Mesenchymal stem cell (in vitro differentiated cells and primary cell): ENCODE measurements at places on chromosomes 2 and 18.

- DNase-seq, result no peak
Observed at GRCh38 chr2:232587512-232587911, 37.0 kb downstream of the EIF4E2 start.

DNA sequence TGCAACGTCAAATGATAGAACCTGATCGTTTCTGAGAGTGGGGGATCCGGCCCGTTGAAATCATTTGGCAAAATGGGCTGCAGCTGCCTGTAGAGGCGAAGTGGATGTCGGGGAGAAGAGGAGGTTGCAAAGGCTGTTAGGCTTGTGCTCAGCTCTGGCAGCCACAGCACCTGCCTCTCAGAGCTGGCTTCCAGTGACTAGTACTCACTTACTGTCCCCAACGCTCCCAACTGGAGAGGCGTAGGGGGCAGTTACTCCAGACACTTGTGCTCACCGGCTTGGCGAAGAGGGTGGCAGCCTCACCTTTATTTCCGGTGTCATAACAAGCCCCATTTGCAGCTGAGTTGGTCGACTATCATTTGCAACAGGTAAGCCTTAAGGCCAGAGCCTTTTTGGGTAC, 37.9 kb downstream of the NCK2 start:
- no peak for DNase-seq

DNA sequence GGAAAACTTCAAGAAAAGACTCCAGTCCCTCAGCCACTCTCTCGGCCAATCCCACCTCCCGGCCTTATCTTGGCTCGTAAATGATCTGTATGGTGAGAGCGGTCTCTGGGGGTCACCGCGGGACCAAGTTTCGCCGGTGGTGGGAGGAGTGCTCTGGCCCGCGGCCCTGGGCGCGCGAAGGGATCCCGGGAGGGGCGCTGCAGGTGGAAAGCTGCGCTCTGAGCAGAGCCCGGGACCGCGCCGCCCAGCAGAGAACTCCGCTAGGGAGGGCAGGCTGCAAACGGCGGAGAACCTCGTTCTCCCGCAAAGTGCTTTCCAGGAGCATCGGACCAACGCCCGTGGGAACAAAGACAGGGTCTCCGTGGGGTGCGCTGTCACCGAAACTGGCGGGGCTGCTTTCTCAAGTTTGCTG, 622 bp downstream of the LRP2 start:
- peak; percentile 10 for DNase-seq

- DNase-seq, result peak; percentile 83
Observed at GRCh38 chr2:188517549-188518215, 226.0 kb downstream of the GULP1 start.

DNA sequence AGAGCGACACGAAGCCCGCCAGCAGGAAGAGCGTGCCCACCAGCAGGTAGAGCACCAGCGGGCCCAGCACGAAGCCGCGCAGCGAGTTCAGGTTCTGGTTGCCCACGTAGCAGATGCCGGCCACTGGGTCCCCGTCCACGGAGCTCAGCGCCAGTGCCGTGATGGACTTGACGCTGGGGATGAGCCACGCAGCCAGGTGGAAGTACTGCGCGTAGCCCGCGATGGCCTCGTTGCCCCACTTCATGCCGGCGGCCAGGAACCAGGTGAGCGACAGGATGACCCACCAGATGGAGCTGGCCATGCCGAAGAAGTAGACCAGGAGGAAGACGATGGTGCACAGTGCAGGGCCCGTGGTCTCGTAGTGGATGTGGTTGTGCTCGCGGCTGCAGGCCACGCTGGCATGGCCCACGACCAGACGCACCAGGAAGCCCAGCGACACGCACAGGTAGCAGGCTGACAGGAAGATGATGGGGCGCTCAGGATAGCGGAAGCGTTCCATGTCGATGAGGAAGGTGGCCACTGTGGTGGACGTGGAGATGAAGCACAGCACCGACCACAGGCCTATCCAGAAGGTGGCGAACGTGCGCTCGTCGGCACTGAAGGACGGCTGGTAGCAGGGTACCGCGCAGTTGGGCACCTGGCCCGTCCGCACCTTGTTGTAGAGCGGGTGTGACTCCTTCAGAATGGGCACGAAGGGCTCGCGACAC, 2.1 kb downstream of the FZD5 start:
- DNase-seq, result peak; percentile 29

DNA sequence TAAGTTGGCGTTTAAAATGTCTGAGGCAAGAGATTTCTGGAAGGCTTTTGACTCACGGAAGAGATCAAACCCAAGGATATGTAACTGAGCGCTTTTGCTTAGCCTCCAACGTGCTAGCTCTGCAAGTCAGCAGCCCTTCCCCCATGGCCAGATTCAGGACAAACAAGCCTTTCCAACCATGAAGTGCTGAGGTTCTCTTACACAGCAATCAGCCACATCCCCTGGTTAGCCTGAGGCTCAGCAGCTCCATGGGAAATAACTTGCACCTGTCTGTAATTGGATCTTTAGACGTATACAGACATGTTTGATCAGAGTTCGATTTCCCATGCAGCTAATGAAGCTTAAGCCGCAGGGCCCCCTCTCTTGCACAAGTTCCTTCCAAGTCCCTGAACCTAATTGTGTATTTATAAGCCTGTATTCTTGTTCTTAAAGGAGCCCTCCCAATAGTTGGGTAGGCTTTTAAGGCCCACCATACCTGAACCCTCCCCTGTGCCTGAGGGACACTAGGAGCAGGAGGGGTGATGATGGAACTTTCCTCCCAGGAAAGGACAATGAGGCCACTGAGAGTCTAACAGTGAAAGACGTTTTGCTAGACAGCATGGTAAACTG, 2.1 kb upstream of the TMEM131 start:
- DNase-seq, result no peak

DNA sequence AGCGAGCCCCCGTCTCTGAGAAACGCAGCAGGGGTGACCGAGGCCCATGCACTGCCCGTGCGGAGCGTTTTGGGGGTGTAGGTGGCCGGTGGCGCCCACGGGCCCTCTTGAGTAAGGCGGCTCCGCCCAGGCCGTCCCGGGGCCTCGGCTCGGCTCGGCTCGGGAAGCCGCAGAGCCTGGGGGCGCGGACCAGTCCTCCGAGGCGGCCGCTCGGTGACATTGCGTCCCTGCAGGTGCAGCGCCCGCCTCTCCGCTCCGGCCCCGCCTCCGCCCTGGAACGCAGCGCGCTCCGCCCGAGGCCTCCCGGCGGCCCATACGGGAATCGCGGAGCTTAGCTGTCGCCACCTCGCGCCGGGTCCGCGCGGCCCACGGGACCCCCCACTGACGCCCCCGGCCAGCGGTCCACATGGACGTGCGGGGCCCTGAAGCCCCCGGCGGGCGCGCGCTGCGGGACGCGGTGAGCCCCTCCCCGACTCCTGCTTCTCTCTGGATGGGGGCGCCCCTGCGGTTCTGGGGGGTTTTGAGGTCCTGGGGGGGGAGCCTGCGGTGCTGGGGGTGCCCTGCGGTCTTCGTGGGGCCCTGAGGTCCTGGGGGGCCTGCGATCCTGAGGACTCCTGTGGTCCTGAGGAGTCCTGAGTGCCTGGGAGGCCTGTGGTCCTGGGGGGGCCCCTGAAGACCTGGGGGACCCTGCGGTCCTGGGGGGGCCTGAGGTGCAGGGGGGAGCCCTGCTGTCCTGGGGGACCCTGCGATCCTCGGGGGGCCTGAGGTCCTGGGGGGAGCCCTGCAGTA, at the start of gene HSBP1L1:
TSS of gene HSBP1L1 (plus strand) at position 314 of the 789 bp plus-strand sequence. CDS start at position 407, 93 bp downstream.
- peak; percentile 52 for DNase-seq

DNA sequence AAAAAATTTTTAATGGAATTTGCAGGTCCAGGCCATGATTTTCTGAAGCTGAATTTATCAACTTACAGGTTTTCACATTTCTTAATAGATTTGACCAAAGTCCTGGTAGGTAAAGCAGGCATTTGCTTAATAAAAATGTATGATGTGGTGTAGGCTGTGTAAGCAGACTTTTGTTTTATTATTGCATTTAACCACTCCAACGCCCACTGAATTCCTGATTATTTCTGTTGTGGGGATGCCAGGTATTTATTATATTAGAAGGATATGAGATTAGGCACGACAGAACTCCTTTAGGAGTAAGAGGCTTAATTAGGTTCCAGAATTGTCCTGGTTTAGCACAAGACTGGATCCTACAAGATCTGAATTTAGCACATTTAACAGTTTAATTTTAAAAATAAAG, 111.1 kb downstream of the ADCYAP1 start:
- DNase-seq, result no peak

- DNase-seq, result peak; percentile 36
Observed at GRCh38 chr18:6755107-6755506, 25.6 kb downstream of the ARHGAP28 start.

DNA sequence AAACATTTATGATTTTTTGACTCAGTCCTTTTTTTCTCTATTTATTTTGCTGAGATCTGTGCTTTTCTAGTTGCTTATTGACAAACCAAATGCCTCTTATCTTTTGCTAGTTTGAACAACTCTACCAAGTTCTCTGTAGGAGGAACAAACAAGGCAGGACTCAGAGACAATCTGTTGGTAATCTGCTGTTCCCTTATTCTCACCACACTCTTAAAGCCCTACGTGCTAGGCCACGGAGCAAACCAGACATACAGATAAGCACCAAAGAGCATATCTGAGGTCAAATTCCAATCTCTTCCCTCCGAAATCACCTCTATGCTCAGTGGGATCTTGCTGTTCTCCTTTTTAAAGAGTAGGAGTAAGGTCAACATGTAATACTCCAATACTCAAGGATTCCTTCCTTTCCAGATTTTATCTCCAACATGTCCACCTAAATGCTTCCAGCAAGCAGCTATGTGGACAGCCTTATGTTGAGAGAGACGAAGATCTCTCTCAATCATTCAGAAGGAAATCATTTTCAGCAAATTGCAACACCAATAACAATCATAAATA, 18.4 kb downstream of the FN1 start:
- no peak for DNase-seq

- DNase-seq, result no peak
Observed at GRCh38 chr18:78913395-78913794, 66.2 kb upstream of the SALL3 start.

- no peak for DNase-seq
Observed at GRCh38 chr2:143261986-143262385, 132.8 kb downstream of the ARHGAP15 start.

- DNase-seq, result peak; percentile 12
Observed at GRCh38 chr2:121532894-121533293, 2.2 kb downstream of the RNU4ATAC start.

GRCh38 chr2:1837022-1837421, 92.7 kb upstream of the PXDN start:
- no peak for DNase-seq

- DNase-seq, result no peak
Observed at GRCh38 chr2:5148392-5149085, 543.6 kb upstream of the SOX11 start.

GRCh38 chr2:40123746-40124145, 328.1 kb downstream of the SLC8A1 start:
- DNase-seq, result no peak

GRCh38 chr2:197969391-197969893, 165.0 kb downstream of the PLCL1 start:
- DNase-seq, result no peak

- no peak for DNase-seq
Observed at GRCh38 chr2:43370146-43370545, 143.7 kb upstream of the ZFP36L2 start.

GRCh38 chr2:172888714-172889669, 153.3 kb downstream of the RAPGEF4 start:
- no peak for DNase-seq

GRCh38 chr2:135099802-135100483, 47.9 kb downstream of the RAB3GAP1 start:
- no peak for DNase-seq

DNA sequence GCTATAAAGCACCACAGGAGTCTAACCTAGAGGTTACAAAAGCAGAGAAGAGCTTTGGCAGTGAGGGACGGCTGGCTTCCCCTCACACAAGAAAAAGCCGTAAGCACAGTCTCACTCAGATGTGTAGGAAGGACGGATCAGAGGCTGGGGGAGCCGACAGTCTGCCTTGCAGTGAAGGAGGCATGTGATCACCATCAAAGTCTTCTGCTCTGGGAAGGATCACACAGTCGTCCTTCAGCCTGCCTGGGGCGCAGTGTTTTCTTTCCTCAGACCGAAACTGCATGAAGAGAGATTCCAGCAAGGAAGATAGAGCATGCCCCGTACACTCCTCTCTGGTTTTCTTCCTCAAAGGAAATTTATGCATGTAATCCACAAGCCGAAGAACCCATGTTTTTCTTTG, 24.1 kb downstream of the GATA6 start:
- DNase-seq, result peak; percentile 63

DNA sequence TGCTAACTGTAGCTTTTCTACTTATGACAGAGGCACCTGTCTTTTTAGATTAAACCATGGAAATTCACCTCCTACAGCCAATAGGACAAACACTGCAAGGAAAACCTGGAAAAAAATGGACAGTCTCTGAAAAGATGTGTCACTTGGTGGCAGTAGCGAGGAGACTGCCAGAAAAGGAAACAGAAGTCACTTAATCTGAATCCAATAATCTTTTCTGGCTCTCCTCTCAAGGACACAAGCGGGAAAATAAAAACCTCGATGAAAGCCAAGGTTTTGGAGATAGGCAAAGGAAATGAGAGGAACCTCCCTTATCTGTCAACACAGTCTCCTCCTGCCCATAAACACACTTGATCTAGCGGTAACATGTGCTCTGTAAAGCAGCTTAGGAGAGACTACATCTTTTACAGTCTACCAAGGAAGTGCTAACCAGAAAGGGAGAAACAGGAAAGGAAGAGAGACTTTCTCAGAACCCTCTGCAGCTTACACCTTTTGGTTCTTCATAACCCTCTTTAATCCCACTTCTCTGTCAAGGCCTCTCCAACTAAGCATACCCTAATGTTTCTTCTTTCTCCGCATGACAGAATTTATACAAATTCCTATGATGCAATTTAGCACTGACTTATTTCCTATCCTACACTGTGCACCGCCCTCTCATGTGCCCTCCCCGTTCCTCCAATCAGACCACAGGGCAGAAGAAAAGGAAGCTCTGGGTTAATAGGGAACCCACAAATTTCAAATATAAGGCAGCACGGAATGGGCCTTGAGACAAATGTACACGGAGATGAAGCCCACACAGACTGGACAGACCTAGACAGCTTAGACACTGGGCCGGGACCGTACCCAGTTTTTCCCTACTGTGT, 52.8 kb downstream of the CLASP1 start:
- DNase-seq, result peak; percentile 75

- no peak for DNase-seq
Observed at GRCh38 chr2:14475994-14476393, 156.5 kb upstream of the LRATD1 start.

DNA sequence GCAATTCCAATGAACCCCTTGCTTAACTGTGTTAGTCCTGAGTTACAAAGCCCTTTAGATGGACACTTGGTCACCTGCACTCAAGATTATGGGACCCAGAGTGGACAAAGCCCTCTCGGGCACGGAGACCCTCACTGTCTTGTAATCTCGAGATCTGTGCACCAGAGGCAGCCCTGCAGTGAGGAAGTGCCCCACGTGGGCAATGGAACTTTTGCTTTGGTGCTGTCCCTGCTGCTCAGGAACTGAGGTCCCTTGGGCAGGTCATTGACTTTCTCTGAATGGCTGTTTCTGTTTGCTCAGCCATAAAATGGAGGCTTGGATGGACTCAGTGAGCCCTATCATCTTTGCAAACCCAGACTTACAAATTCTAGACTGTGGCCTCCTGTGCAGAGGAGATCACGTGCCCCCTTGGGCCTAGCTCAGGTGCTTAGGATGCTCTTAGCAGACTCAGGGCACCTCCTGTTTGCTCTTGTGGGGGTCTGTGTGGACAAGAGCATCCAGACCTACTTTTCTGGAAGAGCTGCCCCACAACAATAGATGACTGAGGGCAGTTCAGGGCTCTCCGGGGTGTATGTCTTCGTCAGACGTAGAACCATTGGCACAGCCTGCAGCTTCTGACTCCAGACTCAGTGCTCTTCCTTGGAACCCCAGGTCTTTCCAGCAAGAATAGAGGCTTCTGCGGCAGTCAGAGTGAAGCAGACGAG, 94.5 kb upstream of the HS6ST1 start:
- no peak for DNase-seq
